Tibial artery (tissue), 4 donors: ENCODE measurements at places on chromosomes 4 and X.
A peak's percentile ranks its signal among the peaks of the same experiment; 100 is the strongest.

DNA sequence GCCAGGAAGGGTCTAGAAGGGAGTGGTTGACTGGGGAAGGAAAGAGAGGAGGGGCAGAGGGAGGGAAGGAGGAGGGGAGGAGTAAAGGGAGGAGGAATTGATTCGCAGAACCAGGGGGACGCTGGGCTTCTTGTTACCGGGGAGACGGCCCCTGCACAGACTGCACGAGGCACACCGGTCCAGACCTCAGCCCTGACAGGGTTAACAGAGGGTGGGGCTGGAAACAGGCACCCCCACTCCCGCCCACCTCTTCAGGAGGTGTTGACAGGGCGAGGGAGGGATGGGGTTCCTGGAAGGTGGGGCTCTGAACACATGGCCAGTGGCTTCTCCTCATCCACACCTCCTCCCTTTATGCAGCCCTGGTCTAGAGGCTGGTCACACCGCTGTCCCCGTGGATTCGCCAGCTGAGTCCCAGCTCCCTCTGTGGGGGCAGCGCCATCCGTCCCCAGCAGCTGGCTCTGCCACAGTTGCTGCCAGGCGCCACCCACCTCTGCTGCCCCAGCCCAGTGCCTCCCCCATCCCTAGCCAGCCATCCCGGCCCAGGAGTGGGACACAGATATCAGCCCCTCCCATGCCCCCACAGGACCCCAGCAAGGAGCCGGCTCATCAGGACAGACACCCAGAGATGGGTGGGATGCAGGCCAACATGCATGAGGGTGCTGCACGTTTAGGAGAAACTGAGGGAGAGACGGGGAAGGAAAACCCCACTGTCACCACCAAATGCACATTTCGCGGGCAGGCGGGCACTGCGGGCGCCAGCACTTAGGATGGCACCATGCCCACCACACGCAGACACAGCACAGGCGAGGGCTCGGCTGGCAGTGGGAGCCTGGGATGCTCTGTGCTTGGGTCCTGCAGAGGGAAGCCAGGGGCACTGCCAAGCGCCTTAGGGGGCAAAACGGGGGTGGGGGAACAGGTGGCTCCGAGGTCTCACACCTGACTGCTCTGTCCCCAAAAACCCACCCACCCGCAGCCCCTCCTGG is 87.6 kb downstream of the ABLIM2 start:
- no peaks in the 10 kb centered on the region for H3K36me3 ChIP-seq
- no peaks in the 10 kb centered on the region for H3K4me1 ChIP-seq
- no peaks in the 10 kb centered on the region for H3K27me3 ChIP-seq
- no peak for DNase-seq

- peaks cover 7% of the 10 kb centered on the region for H3K4me1 ChIP-seq
- no peak overlapping the region for H3K27ac ChIP-seq
- peak; percentile 33 for DNase-seq
These were observed 11.0 kb upstream of the TNIP2 start for GRCh38 chr4:2767046-2767704.

DNA sequence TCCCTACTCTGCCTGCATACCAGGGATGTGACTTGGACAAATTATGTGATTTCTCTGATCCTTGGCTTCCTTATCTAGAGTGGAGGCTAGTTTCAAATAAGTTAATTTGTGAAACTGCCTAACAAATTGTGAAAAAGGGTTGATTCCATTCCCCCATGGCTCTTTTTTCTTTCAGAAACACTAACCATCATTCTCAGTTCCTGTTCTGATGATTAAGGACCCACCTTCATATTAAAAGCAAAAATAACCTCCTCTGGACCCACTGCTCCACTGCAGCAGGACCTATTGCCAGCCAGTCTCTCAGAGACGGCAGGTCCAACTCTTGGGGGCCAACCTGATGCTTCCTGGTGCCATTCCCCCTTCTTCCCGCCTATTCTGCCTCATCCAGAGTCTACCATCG is 4.5 kb upstream of the ANXA5 start:
- no peak overlapping the region for H3K4me3 ChIP-seq
- no peaks in the 10 kb centered on the region for H3K27me3 ChIP-seq
- H3K4me1 ChIP-seq, result no peaks in the 10 kb centered on the region
- no peaks in the 10 kb centered on the region for H3K36me3 ChIP-seq

DNA sequence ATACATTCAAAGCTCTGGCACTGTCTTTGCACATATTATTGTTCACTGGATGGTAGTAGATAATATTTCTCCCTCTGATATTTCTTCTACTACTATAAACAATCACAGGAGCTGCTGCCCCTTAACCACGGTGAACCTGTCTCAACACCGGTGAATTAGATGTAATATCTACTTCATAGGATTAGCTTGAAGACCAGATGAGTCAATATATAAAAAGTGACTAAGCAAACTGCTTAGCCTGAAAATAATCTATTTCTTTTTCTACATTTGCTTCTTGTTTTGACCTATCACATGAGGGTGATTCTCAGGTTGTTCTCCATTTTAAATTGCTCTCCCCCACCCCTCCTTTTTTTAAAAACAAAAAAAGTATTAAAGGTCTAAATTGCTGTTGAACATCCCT is 645.5 kb downstream of the ANKRD50 start:
- no peaks in the 10 kb centered on the region for H3K27me3 ChIP-seq
- DNase-seq, result no peak
- H3K4me3 ChIP-seq, result no peak overlapping the region
- no peaks in the 10 kb centered on the region for H3K36me3 ChIP-seq
- H3K27ac ChIP-seq, result no peak overlapping the region

DNA sequence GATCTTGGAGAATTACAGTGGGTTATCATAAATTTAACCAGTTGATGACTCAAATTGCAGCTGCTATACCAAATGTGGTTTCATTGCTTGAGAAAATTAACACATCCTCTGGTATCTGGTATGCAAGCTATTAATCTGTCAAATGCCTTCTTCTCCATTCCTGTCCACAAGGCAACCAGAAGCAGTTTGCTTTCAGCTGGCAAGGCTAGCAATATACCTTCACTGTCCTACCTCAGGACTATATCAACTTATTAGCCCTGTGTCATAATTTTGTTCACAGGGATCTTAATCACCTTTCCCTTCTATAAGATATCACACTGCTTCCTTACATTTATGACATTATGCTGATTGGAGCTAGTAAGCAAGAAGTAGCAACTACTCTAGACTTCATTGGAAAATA is 110.0 kb upstream of the GPC3 start:
- H3K4me1 ChIP-seq, result no peaks in the 10 kb centered on the region
- no peak overlapping the region for H3K4me3 ChIP-seq
- H3K36me3 ChIP-seq, result no peaks in the 10 kb centered on the region
- H3K27me3 ChIP-seq, result no peaks in the 10 kb centered on the region
- no peak for DNase-seq

GRCh38 chrX:46643636-46644035 is 70.1 kb downstream of the CHST7 start:
- no peak for DNase-seq
- no peaks in the 10 kb centered on the region for H3K36me3 ChIP-seq
- H3K4me3 ChIP-seq, result no peak overlapping the region
- H3K27me3 ChIP-seq, result no peaks in the 10 kb centered on the region
- no peak overlapping the region for H3K27ac ChIP-seq

GRCh38 chr4:165294907-165295306 is 32.6 kb upstream of the MSMO1 start:
- H3K4me1 ChIP-seq, result no peaks in the 10 kb centered on the region
- no peaks in the 10 kb centered on the region for H3K36me3 ChIP-seq
- no peak overlapping the region for H3K4me3 ChIP-seq
